Cerebellum (tissue), 4 donors: ENCODE measurements at places on chromosomes 5 and 9. TPM values are rescaled to one million over a fixed set of nuclear protein-coding genes. Genes with fewer than 3 reads are reported as not detected.
A peak's percentile ranks its signal among the peaks of the same experiment; 100 is the strongest.

DNA sequence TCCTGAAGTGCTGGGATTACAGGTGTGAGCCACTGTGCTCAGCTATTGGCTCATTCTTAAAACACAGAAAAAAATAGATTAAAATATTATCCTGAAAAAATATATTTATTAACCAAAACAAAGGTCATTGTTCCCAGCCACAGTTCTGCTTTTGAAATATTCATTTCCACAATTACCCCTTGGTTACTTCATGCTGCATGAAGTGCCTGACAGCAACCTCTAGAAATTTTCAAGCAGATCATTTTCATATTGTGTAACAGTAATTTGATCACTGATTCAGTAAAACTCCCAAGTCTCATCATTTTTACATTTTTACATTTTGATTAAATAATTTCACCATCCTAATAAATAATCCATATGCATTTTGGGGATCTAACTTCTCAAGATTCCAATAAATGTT lies 18.8 kb upstream of the GNAQ start:
- DNase-seq: no peak

DNA sequence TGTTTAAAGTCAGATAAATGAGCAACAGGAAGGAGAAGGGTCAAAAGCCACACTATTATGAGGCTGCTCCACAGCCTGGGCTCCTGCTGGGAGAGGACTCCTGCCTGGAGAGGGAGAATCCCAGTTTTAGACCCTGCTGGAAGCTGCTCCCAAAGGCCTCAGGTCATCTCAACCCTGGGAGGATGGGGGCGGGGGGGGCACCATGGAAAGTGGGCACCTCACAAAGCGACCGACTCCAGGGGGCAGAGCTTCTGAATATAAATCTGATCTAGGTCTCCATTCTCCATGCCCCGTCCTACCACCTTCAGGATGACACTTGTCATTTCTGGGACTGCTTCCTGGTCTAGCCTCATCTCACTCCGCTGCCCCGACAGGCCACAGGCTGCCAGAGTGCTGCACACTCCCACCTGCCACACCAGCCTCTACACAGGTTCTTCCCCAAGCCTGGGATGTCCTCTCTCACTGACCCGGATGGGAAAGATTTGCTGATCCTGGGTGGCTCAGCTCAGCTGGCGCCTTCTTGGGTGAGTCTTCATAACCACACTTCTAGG lies 183.4 kb downstream of the GAPVD1 start:
- no peak for DNase-seq

DNA sequence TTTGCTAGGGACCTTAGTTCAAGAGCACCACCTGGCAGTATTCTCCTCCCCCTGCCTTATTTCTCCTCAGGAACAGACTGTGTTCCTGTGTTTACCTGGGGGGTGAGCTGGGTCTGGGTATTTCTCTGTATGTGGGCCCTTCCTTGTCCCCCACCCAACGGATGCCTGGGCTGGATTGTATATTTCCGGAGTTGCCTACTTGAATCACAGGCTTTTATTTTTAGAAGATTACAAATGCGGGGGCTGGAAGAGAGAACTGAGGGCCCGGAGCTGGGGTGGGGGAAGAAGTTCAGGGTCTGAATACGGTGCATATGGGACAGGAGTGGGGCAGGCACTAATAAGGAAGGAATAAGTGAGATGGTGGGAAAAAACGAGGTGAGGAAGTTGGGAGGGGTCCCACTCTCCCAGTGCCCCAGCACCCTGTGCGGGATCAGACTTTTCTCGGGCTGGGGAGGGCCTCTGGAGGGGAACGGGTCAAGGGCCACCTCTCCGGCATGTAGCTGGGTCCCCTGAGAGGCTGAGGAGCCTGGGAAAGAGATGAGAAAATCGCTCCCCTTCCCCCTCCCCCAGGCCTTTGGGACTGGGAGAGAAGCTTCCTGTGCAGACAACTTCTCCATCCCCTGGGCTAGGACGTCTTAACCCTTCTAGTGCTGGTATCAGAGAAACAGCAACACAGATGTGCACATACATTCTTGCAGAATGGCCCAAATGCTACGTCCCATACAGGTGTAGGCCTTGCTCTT lies 42.1 kb downstream of the PCDH1 start:
- DNase-seq: no peak

GRCh38 chr5:144472221-144472620 lies 301.5 kb downstream of the KCTD16 start:
- DNase-seq: no peak

DNA sequence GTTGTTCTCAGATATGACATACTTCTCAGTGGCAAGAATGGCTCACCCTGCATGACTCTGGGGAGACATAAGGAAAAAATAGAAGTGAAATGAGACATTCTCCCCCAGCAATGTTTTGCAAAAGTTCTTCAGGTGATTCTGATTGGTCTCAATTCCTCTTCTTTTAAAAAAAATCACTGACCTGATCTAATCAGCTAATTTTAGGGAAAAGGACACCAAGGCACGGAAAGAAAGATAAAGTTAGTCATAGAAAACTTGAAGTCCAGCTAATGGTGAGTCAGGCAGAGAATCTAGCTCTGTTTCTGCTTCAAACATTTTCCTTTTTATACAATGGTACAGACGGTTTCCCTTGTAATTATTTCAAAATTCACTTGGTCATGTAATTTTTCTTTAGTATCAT lies 1018.9 kb upstream of the ARRDC3 start:
- no peak for DNase-seq

GRCh38 chr5:147996379-147996778 lies 67.4 kb upstream of the SPINK5 start:
- DNase-seq: no peak

The SHOC1 gene
- not detected for total RNA-seq

GRCh38 chr5:133390416-133391353 lies 221.7 kb downstream of the FSTL4 start:
- no peak for DNase-seq

DNA sequence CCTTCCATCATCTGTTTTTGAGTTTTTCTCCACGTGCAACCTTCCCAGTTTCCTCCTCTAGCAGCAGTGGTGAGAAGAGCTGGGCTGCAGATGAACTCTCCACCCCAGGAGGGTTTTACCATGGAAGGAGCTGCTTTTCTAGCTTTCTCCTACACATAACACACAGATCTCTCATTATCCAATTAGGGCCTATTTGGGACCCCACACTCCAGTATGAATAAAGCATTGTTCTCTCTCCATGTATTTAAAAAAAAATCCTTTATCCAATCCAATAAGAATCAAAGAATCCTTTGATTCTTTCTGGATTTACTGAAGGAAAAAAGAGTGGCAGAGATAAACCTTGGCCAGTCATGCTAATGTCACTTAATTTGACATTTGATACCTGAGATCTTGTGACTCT lies 31.6 kb upstream of the NAA35 start:
- DNase-seq: no peak

- DNase-seq: no peak
These were observed 176.4 kb downstream of the KIF4B start for GRCh38 chr5:155189981-155190380.

DNA sequence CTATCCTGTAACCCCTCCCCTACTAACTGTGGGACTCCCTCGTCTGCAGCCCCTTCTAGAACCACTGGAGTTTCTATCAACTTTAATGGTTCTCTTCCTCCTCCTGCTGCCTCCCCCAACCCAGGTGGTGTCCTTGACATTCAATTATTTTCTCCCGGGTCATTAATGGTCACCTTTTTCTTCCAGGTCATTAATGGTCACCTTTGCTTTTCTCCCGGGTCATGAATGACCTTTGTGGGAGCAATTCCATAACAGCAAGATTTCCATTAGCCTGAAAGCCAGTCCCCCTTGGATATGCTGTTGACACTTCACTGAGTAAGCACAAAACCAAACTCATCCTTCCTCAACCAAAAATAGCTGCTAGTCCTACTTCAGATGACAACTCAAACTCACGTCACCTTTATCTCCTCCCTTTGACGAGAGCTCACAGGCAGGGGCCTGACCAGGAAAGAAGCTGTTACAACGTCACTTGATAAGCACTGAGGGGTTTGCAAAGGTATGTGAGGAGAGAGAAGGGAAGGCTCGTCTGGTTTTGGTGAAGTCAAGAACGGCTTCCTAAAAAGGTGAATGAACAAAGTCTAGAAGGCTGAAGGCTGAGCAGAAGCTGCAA lies 10.9 kb downstream of the CCDC127 start:
- no peak for DNase-seq

The CDKN2A gene
- not detected for total RNA-seq

- DNase-seq: no peak
These were observed 14.7 kb upstream of the TDRD7 start for GRCh38 chr9:97397220-97397619.

The ANKRD31 gene
- 0.82 TPM for total RNA-seq

DNA sequence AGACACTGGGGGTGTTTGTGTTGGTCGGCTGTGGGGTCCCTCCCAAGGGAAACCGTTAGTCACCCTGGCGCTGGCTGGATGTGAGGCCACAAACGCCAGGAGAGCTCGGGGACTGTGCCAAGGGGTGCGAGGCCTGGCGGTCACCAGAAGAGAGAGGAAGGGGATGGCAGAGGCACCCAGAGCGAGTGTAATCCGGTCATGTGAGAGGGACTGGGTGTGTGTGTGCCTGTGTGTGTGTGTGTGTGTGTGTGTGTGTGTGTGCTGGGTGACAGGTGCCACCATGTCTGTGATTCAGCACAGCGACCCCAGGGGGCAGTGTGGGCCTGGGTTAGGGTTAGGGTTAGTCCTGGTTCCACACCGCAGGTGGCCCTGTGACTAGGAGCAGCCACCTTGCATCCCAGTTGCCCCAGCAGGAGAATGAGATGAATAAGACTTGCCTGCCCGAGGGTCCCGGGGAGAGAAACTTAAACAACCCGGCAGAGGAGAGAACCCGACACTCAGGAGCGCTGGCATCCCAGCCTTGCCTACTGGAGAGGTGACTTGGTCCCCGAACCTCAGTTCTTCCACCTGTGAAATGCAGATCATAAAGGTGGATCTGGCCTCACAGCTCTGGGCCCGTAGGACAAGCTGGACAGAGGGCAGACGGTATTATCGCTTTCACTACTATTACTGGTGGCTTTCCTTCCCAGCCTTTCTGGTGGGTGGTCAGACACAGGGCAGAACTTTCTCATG lies 1.4 kb upstream of the ADAMTSL2 start:
- no peak for DNase-seq

DNA sequence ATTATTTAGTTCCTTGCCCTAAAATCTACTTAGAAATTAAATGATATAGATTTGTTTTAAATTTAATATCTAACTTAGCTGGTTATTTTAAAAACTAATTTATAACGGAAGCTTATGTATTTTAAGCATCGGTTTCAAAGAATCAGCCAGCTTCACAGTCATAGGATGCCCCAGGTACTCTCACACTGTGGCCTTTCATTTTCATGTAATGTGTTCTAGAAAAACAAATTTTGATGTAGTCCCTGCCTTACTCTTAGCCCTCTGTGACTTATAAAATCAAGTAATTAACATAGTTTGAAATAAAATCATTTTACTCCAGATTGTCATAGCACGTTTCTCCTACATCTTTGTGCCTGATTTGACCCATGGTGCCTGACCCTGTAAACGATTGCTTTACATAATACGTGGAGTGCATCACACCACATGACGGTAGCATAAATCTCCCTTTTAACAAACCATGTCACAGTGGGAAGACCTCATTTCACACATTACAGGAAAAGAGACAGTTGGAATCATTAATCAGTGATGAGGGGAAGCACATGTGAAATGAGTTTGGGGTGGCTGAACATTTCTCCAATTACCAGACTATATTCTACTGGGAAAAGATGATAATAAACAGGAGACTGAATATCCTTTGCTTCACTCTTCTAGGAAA lies 731.5 kb upstream of the CDH9 start:
- no peak for DNase-seq

GRCh38 chr5:97163360-97163764 lies 19.7 kb downstream of the RIOK2 start:
- DNase-seq: peak; percentile 23

- no peak for DNase-seq
These were observed 83.3 kb downstream of the GIN1 start for GRCh38 chr5:103036601-103037000.

The URM1 gene
- total RNA-seq: 13.3 TPM

The OTULINL gene
- 12.0 TPM for total RNA-seq

The FBP2 gene
- not detected for total RNA-seq

DNA sequence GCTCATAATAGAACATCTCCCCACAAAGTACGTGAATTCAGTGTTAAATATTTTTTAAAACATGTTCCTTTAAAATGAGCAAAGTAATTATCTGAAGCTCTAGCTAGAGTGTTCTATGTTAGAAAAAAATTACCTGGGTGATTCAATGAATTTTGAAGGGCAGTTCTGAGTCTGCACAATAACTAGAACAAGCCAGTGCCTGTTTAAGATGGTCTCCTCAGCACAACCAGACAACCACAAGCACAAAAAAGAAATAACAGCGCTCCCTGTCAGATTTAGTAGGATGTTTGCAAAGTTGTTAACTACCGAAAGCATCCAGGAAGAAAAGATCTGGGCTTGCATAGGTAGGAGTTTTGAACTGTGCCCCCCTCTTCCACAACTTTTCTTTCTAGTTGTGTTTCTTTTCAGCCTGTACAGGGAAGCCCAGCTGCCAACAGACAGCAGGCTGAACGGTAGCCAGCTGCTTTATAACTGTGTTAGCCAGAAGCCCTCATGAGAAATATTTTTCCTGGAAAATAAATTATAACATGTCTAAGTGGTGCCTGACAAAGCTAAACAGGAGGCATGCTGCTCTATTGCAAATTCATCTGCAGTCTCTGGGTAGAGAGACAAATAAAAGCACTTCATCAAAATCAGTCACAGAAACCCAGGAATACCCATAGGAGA lies 1026.9 kb downstream of the MAT2B start:
- no peak for DNase-seq

- DNase-seq: no peak
These were observed 42.9 kb upstream of the ERBIN start for GRCh38 chr5:65883461-65883860.

The NUTM2F gene
- not detected for total RNA-seq

GRCh38 chr5:167453246-167454030 lies 838.0 kb upstream of the WWC1 start:
- DNase-seq: no peak

DNA sequence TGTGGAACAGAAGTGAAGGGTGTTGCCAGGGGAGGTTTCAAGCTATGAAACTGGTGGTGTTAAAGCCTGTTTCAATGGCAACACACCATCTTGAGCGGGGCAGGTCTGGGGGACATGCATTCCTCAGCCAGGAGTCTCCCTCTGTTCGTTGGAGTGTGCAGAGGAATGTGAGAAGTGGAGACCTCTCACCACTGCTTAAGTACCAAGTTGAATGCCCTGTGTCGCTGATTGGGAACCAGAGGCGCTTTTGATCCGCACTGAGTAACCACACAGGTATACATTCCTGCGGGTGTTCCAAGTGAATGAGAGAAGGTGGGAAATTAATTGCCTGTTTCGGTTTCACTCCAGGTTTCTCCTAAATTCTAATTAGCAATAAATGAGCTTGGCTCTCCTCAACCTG lies 99.4 kb downstream of the LIX1 start:
- DNase-seq: no peak

GRCh38 chr5:87777877-87778276 lies 365.1 kb upstream of the CCNH start:
- no peak for DNase-seq

The C5orf58 gene
- not detected for total RNA-seq

GRCh38 chr5:58191443-58191842 lies 268.4 kb downstream of the PLK2 start:
- DNase-seq: no peak
